Gastroesophageal sphincter (tissue), 4 donors: ENCODE measurements at places on chromosomes 3 and 15. TPM values are rescaled to one million over a fixed set of nuclear protein-coding genes. Genes with fewer than 3 reads are reported as not detected.

GRCh38 chr3:53850895-53851294 lies 4.5 kb downstream of the IL17RB start:
- peaks cover 4% of the 10 kb centered on the region for H3K4me1 ChIP-seq
- ATAC-seq = no peak
- H3K27ac ChIP-seq = no peak overlapping the region
- no peaks in the 10 kb centered on the region for H3K36me3 ChIP-seq
- peaks cover 29% of the 10 kb centered on the region for H3K27me3 ChIP-seq
- H3K4me3 ChIP-seq = no peak overlapping the region

- H3K4me1 ChIP-seq = no peaks in the 10 kb centered on the region
- H3K36me3 ChIP-seq = no peaks in the 10 kb centered on the region
- no peak overlapping the region for H3K27ac ChIP-seq
Measured at GRCh38 chr3:15769256-15769915, 28.4 kb downstream of the ANKRD28 start.

The COL6A5 gene
- not detected for total RNA-seq

The CPA3 gene
- total RNA-seq = 6.8 TPM

GRCh38 chr3:126525853-126526667 lies 2.1 kb downstream of the CHST13 start:
- ATAC-seq = no peak
- no peak overlapping the region for H3K27ac ChIP-seq
- peaks cover 39% of the 10 kb centered on the region for H3K27me3 ChIP-seq
- no peaks in the 10 kb centered on the region for H3K4me1 ChIP-seq
- H3K36me3 ChIP-seq = no peaks in the 10 kb centered on the region
- no peak overlapping the region for H3K4me3 ChIP-seq

The ETFA gene
- total RNA-seq = 147 TPM

DNA sequence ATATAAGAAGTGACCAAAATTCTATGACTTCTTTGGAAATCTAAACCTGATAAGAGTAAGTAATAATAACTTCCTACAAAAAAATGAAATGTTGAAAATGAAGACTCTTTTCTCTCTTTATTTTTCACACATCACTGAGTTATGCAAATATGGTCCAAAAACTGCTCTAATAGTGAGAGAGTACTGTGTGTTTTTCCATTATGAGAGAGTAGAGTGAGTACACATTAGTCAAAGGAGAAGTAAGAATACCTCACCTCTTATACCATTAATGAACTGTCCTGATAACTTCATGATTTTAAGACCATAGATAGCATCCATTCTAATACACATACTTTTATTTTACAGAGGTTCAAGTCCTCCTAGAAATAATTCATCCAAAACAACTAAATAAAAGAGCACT lies 1310.2 kb downstream of the SI start:
- H3K36me3 ChIP-seq = no peaks in the 10 kb centered on the region
- no peaks in the 10 kb centered on the region for H3K27me3 ChIP-seq
- H3K4me3 ChIP-seq = no peak overlapping the region
- no peak overlapping the region for H3K27ac ChIP-seq

DNA sequence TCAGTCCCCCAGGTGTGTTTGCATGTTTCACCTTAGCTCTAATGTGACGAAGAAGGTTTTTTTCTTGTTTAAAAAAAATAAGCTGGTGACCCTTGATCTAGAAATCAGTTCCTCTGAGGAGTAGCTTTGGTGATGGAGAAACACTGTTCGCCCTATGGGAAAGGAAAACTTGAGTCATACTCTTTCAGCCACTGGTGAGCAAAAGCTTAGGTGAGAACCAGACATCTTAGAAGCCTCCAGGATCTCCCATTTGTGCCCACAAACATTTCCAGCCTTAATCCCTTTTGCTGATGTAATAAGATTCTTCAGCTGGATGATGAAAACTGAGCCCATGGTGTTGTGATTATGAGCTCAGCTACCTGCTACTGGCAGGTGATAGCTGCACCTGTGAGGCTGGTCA lies 37.8 kb downstream of the SLC27A2 start:
- peaks cover 6% of the 10 kb centered on the region for H3K27me3 ChIP-seq
- H3K4me3 ChIP-seq = no peak overlapping the region
- no peak for ATAC-seq
- H3K36me3 ChIP-seq = no peaks in the 10 kb centered on the region
- H3K27ac ChIP-seq = no peak overlapping the region

The ISL2 gene
- total RNA-seq = 3.8 TPM

DNA sequence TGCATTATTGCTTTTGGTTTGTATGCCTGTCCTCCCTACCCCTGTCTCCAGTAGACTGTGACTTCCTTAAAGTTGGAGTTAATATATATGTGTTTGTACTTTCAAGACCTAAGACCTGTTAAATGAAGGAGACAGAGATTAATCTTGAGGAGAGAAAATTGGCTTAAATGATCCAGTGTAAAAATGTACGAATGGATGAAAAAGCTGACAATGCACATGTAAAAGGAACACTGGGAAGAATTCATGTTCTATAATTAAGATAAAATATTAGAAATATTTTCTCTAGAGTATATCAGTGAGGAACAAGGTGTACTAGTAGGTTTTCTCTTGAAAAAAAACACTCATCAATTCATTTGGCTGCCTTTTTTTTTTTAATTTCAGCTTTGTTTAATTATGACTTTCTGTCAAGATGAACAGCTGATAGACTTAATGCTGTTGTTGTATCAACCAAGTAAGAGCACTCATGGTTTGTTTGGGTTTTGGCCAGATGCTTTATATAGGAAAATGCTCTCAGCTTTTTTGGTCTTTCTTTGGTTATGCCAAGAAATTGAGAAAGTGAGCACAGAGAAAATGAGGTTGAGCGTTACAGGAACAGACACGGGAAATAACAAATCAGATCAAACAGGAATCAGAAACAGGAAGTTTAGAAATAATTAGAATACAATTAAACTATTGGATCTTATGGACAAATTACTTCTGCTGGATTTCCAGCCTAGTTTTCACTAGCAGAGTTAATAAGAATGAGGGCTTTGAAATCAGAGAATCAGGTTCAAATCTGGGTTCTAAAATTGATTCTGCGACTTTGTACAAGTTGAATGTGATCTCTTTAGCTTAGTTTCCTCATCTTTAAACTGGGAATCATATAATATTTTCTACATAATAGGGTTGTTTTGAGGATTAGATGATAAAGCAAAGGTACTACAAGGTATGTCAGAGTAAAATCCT lies 38.3 kb upstream of the AADAC start:
- no peaks in the 10 kb centered on the region for H3K27me3 ChIP-seq
- ATAC-seq = no peak
- H3K4me1 ChIP-seq = peaks cover 7% of the 10 kb centered on the region
- H3K4me3 ChIP-seq = no peak overlapping the region

The HLTF gene
- total RNA-seq = 18.3 TPM

DNA sequence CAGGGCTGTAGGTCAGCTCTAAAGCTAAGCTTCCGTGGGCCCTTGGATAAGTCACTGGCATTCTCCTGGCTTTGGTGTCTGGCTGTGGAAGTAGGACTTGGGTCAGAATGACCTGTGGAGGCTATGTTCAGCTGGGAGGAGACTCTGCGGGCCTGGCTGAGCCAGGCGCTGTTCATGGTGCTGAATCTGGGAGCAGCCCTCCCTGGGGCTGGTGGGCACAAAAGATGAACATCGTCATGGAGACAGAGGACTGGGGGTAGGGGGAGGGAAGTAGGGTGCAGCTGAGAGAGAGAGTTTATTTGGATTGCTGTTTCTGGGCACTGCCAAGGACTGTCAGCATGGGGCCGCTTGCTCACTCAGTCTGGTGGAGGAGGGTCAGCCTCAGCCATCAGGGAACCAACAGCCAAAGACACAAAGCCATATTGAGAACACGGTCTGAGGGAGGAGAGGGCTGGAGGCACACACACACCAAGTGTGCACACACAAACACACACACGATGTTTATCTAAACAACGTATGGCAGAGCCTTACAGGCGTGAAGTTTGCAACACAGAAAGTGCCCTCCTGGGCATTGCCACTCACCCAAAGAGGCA lies 120.7 kb upstream of the LINGO1 start:
- no peak overlapping the region for H3K4me3 ChIP-seq
- H3K4me1 ChIP-seq = no peaks in the 10 kb centered on the region
- H3K27ac ChIP-seq = no peak overlapping the region
- no peak for ATAC-seq

The CFAP100 gene
- not detected for total RNA-seq

- H3K4me1 ChIP-seq = no peaks in the 10 kb centered on the region
Measured at GRCh38 chr3:70726096-70726938, 413.9 kb upstream of the MDFIC2 start.

- no peak for ATAC-seq
- no peak overlapping the region for H3K4me3 ChIP-seq
- H3K36me3 ChIP-seq = peaks cover 13% of the 10 kb centered on the region
- no peaks in the 10 kb centered on the region for H3K27me3 ChIP-seq
- H3K27ac ChIP-seq = no peak overlapping the region
- H3K4me1 ChIP-seq = no peaks in the 10 kb centered on the region
Measured at GRCh38 chr3:100581650-100582049, 27.8 kb upstream of the ADGRG7 start.

The VGLL3 gene
- 32.0 TPM for total RNA-seq

The PLSCR5 gene
- not detected for total RNA-seq

The MKRN2OS gene
- 1.3 TPM for total RNA-seq

- no peaks in the 10 kb centered on the region for H3K27me3 ChIP-seq
- peak; percentile 32 for ATAC-seq
- peaks cover 84% of the 10 kb centered on the region for H3K36me3 ChIP-seq
- H3K4me3 ChIP-seq = no peak overlapping the region
- H3K4me1 ChIP-seq = peaks cover 8% of the 10 kb centered on the region
- no peak overlapping the region for H3K27ac ChIP-seq
Measured at GRCh38 chr15:81304226-81304625, 19.7 kb downstream of the STARD5 start.

- H3K36me3 ChIP-seq = no peaks in the 10 kb centered on the region
- peaks cover 5% of the 10 kb centered on the region for H3K27me3 ChIP-seq
- no peaks in the 10 kb centered on the region for H3K4me1 ChIP-seq
- no peak for ATAC-seq
- no peak overlapping the region for H3K4me3 ChIP-seq
- no peak overlapping the region for H3K27ac ChIP-seq
Measured at GRCh38 chr15:68654786-68655560, 76.2 kb downstream of the CORO2B start.

GRCh38 chr3:8503461-8503860 lies 1.8 kb downstream of the LMCD1 start:
- H3K27ac ChIP-seq = no peak overlapping the region
- no peaks in the 10 kb centered on the region for H3K27me3 ChIP-seq
- peaks cover 59% of the 10 kb centered on the region for H3K4me1 ChIP-seq
- no peak overlapping the region for H3K4me3 ChIP-seq

The SOX14 gene
- total RNA-seq = not detected
